Substantia nigra (tissue), 51 donors: ENCODE measurements at places on chromosomes 3 and 15.
A peak's percentile ranks its signal among the peaks of the same experiment; 100 is the strongest.

GRCh38 chr3:124627501-124627908 is 102.7 kb upstream of the UMPS start:
- DNase-seq, result no peak

DNA sequence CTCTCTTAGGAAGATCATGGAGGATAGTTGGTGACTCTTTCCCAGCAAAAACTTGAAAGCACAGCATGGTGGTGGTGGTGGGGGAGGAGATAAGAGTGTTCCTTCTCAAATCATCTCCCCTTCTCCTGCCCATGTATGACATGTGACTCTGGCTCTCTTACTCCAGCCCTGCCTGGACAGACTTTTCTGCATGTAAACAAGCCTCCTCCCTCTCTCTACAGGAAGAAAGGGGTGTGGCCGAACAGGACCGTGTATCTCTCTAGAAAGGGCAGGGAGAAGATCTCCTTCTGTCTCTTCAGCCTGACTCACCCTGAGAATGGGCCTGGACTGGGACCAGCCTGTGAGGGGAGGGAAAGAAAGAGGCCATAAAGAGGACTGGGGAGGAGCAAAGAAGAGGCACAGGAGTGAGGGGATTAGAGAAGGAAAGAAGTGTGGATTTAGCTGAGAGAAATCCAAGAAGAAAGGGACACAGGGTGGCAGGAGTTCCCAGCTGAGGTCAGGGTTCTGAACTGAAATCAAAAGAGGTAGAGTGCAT is 1.5 kb downstream of the CELF6 start:
- DNase-seq, result no peak

DNA sequence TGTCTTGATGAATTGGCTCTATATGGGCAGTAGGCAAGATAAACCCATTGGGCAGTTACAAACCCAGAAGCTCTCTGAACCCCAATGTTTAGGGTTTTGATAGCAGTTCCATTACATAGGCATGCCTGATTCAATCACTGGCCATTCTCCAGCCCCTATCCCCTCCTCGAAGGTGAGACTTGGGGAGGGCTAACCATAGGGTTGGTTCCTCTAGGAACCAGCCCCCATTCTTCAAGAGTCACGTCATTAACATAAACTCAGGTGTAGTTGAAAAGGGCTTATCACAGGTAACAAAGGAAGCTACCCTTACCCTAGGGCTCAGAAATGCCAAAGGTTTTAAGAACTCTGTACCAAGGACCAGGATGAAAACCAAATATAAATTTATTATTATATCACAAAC is 353.1 kb downstream of the ERC2 start:
- DNase-seq, result no peak

GRCh38 chr3:17747890-17748247 is 5.4 kb upstream of the TBC1D5 start:
- no peak for DNase-seq

DNA sequence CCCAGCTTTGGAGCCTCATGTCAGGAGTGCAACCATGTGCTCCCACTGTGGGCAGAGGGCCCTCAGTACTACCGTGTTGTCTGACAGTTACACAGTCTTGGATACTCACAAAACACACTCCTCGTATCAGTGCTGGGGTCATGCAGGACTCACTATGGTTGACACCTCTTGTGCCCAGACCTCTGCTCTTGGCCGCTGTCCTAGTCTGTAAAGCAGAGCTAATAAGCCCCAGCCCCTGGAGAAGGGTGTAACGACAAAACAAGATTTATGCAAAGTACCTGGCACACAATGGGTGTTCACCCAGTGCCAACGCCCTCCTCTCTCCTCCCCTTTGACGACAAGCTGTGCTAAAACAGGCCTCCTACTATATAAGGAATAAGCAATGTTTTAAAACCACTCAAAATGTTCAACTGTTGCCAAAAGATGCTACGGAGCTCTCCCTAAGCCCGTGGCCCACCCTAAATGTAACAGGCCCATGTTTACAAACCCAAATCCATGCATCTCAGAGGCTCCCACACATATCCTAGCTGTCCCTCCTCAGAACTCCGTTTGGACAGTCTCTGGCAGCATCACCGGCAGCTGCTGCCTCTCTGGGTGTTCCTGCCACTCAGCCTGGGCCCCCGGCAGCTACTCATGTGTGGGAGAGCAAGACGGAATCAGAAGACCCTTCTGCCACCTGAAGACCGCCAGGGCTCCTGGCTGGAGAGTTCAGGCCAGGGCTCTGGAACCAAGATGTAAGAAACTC is 65.8 kb downstream of the MRPL46 start:
- no peak for DNase-seq

- DNase-seq, result no peak
Measured at GRCh38 chr3:106172780-106173179, 304.0 kb upstream of the CBLB start.

- no peak for DNase-seq
Measured at GRCh38 chr3:185729337-185730055, 95.3 kb downstream of the IGF2BP2 start.

- DNase-seq, result no peak
Measured at GRCh38 chr3:194139071-194139813, 3.3 kb downstream of the HES1 start.

DNA sequence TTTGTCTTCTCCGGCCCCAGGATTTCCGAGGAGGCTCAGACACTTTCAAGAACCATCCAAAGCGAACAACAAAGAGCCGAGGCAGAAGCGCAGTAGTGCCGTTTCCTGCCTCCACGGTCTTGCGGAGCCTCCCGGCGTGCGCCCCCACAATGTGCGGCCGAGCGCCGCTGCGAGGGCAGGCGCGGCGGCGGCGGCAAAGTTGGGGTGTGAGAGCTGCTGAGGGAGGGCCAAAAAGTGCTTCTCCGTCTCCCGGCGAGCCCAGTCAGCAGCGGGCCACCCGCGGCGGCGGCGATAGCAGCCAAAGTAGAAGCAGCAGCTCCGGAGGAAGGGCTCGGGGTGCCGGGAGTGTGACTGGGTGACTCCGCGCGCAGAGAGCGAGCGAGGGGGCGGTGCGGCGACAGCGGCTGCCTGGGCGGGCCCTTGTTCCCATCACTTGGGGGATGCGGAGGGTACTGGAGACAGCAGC is 749.1 kb downstream of the ROBO1 start:
- DNase-seq, result peak; percentile 65

GRCh38 chr3:194624956-194625355 is 8.3 kb downstream of the TMEM44 start:
- DNase-seq, result no peak

GRCh38 chr15:43292375-43293078 is 25.8 kb upstream of the TGM5 start:
- DNase-seq, result no peak

- no peak for DNase-seq
Measured at GRCh38 chr3:44365952-44366351, 27.4 kb downstream of the TCAIM start.

GRCh38 chr3:30167541-30168011 is 438.8 kb upstream of the TGFBR2 start:
- no peak for DNase-seq

DNA sequence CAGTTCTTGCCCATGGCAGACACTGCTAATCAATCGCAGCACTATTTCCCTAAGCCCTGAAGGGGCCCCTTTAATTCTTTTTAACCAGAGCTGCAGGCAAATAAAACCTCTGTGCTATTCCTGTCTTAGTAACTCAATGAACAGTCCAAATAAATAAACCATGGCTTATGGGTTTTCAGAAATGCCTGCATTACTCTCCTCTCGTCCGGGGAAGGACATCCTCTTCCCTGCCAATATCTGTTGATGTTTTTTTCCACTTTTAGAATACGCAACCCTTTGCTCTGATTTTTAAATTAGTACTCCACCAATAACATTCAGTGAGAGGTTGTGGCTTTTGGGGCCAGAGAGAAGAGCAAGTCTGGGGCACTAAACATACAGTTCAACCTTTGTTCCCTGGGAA is 35.2 kb upstream of the PRICKLE2 start:
- no peak for DNase-seq

- no peak for DNase-seq
Measured at GRCh38 chr15:98272625-98273024, 312.1 kb downstream of the ARRDC4 start.

DNA sequence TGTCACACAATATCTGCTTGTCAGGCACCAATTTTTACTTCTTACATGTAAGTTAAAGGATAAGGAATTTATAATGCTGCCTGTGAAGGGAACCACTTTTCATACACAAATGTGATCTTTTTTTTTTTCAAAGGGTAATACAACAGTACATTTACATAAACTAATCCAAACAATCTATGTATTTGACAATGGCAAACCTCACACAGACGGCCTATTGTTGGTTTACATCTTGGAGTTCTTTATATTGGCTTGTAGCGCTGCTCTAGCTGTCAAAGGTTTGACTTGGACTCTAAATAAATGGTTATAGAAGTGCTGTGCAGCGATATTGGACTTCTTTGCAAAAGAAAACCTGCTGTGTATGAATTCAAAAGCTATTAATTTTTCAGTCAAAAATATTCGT is 598.0 kb downstream of the FOXP1 start:
- DNase-seq, result no peak

DNA sequence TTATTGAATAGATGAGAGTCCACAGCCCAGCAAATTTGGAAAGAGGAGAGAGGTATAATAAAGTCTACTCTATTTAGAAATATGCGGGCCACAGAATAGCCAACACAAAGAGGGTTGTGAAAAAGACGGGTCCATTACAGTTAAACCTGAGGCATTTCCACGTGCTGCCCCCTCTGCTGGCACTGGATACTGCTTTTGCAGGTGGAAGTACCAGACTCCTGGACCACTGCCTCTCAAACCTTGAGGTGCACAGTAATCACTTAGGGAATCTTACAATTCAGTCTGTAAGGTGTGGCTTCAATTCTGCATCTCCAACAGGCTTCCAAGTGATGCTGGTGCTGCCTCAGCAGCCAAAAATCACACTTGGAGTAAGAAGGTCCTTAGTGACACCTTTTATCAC is 3.0 kb upstream of the TFDP2 start:
- no peak for DNase-seq

DNA sequence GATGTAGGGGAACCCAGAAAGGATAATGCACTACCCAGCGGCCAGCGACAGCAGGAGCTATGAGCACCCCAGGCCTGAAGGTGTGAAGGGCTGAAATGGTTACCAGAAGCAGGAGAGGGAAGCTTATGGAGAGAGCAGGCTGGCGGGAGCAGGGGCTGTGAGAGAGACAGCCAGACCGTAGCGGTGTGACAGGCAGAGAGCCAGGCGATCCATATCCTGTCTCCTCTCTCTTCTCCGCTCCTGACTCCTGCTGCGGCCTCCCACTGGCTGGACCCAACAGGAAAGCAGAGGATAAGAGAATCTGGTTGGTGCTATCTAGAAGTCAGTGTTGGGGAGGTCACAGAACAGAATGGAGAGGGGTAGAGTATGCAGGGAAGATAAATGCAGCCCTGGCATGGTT is 49.9 kb downstream of the BTD start:
- DNase-seq, result no peak

- DNase-seq, result no peak
Measured at GRCh38 chr3:14623569-14624051, 28.0 kb upstream of the CCDC174 start.

- DNase-seq, result no peak
Measured at GRCh38 chr3:111173328-111173900, 101.8 kb downstream of the NECTIN3 start.

- no peak for DNase-seq
Measured at GRCh38 chr3:66431494-66431893, 69.3 kb downstream of the LRIG1 start.

DNA sequence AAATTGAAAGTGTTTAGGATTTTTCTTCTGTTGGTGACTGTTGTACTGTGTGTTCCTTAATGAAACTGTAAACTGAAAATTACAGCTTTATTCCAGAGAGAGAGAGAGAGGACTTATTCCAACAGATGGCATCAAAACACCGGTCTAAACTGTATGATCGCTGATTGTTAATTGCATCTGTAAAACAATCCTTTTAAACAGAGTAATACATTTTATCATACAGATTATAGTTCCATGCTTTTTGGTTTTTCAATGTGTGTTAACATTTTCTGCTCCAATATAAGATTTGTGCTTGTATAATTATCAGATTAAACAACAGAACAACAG is 289.7 kb upstream of the DNAJC19 start:
- DNase-seq, result no peak

GRCh38 chr3:120742849-120743365 is 363 bp downstream of the GTF2E1 start:
- no peak for DNase-seq

GRCh38 chr15:37134699-37135131 is 34.4 kb upstream of the MEIS2 start:
- DNase-seq, result no peak

GRCh38 chr3:150985711-150986110 is 13.2 kb upstream of the CLRN1 start:
- no peak for DNase-seq

DNA sequence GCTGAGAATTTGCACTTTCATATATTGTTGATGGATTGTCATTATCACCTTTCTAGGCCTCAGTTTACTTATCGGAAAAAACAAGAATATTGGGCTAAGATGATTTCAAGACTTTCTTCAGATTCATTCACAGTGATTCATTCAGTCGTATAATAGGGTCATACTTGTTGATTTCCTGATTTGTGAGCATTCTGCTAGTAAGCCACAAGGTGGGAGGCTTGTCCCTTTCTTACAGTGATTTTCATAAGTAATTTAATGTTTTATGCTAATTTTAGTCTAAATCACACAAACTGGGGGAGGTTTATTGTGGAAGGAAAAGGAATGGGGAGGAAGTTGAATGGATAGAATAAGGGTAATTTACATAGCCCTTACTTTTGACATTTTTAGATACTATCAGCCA is 126.8 kb upstream of the GOLGA6L4 start:
- DNase-seq, result no peak

- no peak for DNase-seq
Measured at GRCh38 chr3:80159990-80160506, 392.2 kb upstream of the ROBO1 start.

- DNase-seq, result no peak
Measured at GRCh38 chr3:122828281-122828680, 33.4 kb downstream of the SLC49A4 start.

DNA sequence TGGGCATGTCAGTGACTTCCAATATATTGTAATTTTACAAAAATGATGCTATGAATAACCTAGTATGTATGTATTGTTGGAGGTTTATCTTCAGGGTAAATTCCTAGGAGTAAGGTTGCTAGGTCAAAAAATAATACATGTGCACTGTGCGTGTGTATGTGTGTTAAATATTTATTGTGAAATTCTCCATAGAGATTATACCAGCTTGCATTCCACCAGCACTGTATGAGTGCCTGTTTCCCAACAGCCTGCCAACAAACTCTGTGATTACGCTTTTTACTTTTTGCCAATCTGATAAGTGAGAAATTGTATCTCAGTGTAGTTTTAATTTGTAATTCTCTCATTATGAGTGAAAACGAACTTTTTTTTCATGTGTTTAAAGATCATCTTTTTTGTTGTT is 12.6 kb upstream of the IGF2BP2 start:
- DNase-seq, result no peak
